ENCODE measurements at places on chromosomes 6 and 20. TPM values are rescaled to one million over a fixed set of nuclear protein-coding genes. Genes with fewer than 3 reads are reported as not detected.

RAB5IF gene
- 71.6 TPM for total RNA-seq

TINAG gene
- total RNA-seq: not detected

HLA-DQB1 gene
- total RNA-seq: not detected

FOXS1 gene
- total RNA-seq: not detected

VGLL2 gene
- not detected for total RNA-seq

PPP1R3G gene
- 3.3 TPM for total RNA-seq

GRM1 gene
- total RNA-seq: under 0.01 TPM

TRIM40 gene
- not detected for total RNA-seq

PKIG gene
- 140 TPM for total RNA-seq

SPDEF gene
- total RNA-seq: not detected

SYNDIG1 gene
- 0.17 TPM for total RNA-seq

CNKSR3 gene
- 10.8 TPM for total RNA-seq

SLPI gene
- total RNA-seq: not detected

LPIN3 gene
- 5.4 TPM for total RNA-seq

PTCHD4 gene
- total RNA-seq: 3.5 TPM

NOTCH4 gene
- 1.3 TPM for total RNA-seq

PPT2 gene
- total RNA-seq: 14.7 TPM

SDCBP2 gene
- total RNA-seq: 1.9 TPM

PPP1R14C gene
- total RNA-seq: 0.29 TPM

RIMS4 gene
- total RNA-seq: 0.17 TPM

KCNK5 gene
- total RNA-seq: not detected

LRFN2 gene
- total RNA-seq: not detected

CCN2 gene
- 39.7 TPM for total RNA-seq

OR2J3 gene
- not detected for total RNA-seq

ETV7 gene
- total RNA-seq: 0.99 TPM

OSER1 gene
- 54.1 TPM for total RNA-seq

RALGAPA2 gene
- 7.9 TPM for total RNA-seq

SCGN gene
- not detected for total RNA-seq

LIN28B gene
- not detected for total RNA-seq

OPRL1 gene
- total RNA-seq: 1.9 TPM

SERINC3 gene
- 144 TPM for total RNA-seq

FLRT3 gene
- 5.0 TPM for total RNA-seq

MUCL3 gene
- total RNA-seq: not detected

SYNGAP1 gene
- 8.0 TPM for total RNA-seq

THBD gene
- 27.3 TPM for total RNA-seq

HRH3 gene
- total RNA-seq: not detected

BPI gene
- total RNA-seq: not detected

TGM3 gene
- under 0.01 TPM for total RNA-seq

COL21A1 gene
- 4.6 TPM for total RNA-seq

CEP57L1 gene
- 19.8 TPM for total RNA-seq

CCN6 gene
- not detected for total RNA-seq

RIPOR3 gene
- total RNA-seq: 10.6 TPM

PCK1 gene
- total RNA-seq: not detected

POLR1C gene
- total RNA-seq: 26.6 TPM

BICRAL gene
- total RNA-seq: 6.8 TPM

NOP56 gene
- total RNA-seq: 121 TPM

KHDC1L gene
- not detected for total RNA-seq

MAP1LC3A gene
- total RNA-seq: 52.8 TPM

NKX2-4 gene
- not detected for total RNA-seq

FOXF2 gene
- total RNA-seq: 55.7 TPM

TMEM181 gene
- 37.5 TPM for total RNA-seq
